ENCODE measurements at places on chromosomes 2 and 18. TPM values are rescaled to one million over a fixed set of nuclear protein-coding genes. Genes with fewer than 3 reads are reported as not detected.

Gene SERPINB2
- total RNA-seq: 0.11 TPM

Gene STARD7
- total RNA-seq: 103 TPM

Gene ZNF513
- total RNA-seq: 13.4 TPM

Gene BBS5
- 5.5 TPM for total RNA-seq

Gene SLC9A4
- total RNA-seq: not detected

Gene RALBP1
- total RNA-seq: 25.1 TPM

Gene SCN1A
- total RNA-seq: not detected

Gene ALLC
- total RNA-seq: 0.11 TPM

Gene UGT1A10
- total RNA-seq: not detected

Gene MYO1B
- total RNA-seq: 53.5 TPM

Gene IRS1
- total RNA-seq: 14.9 TPM

Gene DUSP2
- 0.32 TPM for total RNA-seq

Gene ZEB2
- 9.8 TPM for total RNA-seq

Gene SIX3
- 3.3 TPM for total RNA-seq

Gene LCLAT1
- total RNA-seq: 15.4 TPM

Gene EPC2
- total RNA-seq: 11.1 TPM

Gene CHST9
- total RNA-seq: not detected

Gene ADGRF3
- total RNA-seq: 0.11 TPM

Gene MYOM1
- total RNA-seq: 0.13 TPM

Gene ASAP2
- 65.1 TPM for total RNA-seq

Gene CAPN14
- total RNA-seq: not detected

Gene ZSWIM2
- not detected for total RNA-seq

Gene RAB6D
- 0.02 TPM for total RNA-seq

Gene RAB17
- total RNA-seq: 0.32 TPM

All from A549 treated with dexamethasone at 1 μM for 4 hours (cell line).